ENCODE measurements at places on chromosomes 6 and 20.

GRCh38 chr20:56373942-56374341, 15.2 kb downstream of the FAM210B start:
- DNase-seq = no peak

- DNase-seq = no peak
Measured at GRCh38 chr20:12113468-12114371, 196.0 kb downstream of the BTBD3 start.

GRCh38 chr20:48574383-48574782, 253.4 kb downstream of the PREX1 start:
- no peak for DNase-seq

DNA sequence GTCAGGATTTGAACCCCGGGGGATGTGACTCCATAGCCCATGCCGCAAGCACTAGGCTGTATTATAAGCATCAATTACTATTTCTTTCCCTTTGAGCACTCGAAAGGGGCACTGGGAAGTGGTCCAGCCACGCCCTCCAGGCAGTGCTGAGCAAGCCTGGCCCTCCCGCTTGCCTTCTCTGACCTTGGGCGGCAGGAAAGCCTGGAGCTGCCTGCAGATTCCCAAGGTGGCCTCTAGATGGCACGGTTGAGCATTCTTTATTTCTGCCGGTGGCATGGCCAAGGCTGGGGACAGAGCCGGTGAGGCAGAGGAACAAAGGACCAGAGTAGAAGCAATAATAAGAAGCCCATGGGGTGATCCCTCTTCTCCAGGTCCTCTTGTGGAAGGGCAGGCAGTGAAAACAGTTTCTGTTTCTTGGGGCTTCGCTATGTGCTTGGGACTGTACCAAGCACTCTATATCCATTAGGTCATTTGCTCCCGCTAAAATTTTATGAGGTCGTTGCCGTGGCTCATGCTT, 32.0 kb downstream of the ARHGAP40 start:
- peak; percentile 35 for DNase-seq

GRCh38 chr6:22754061-22754460, 184.7 kb downstream of the HDGFL1 start:
- no peak for DNase-seq

Data from central memory CD4-positive, alpha-beta T cell (primary cell).